ENCODE measurements at places on chromosomes 12 and 14. TPM values are rescaled to one million over a fixed set of nuclear protein-coding genes. Genes with fewer than 3 reads are reported as not detected.

Gene FAM216A
- total RNA-seq, result 22.4 TPM

Gene B4GALNT1
- under 0.01 TPM for total RNA-seq

Gene A2ML1
- under 0.01 TPM for total RNA-seq

Gene SPX
- total RNA-seq, result under 0.01 TPM

Gene PGF
- total RNA-seq, result 6.3 TPM

Gene ISCU
- total RNA-seq, result 76.2 TPM

Gene TAS2R20
- total RNA-seq, result 4.3 TPM

Gene LRTM2
- total RNA-seq, result not detected

Gene KRT85
- not detected for total RNA-seq

Data from subcutaneous preadipocyte (primary cell).